NCI-H510A treated with DMSO at 0.1 percent for 48 hours (cell line): ENCODE measurements at places on chromosomes 2 and 18.

GRCh38 chr2:183088061-183088460, 9.5 kb downstream of the DUSP19 start:
- DNase-seq, result no peak

- no peak for DNase-seq
Measured at GRCh38 chr2:154771664-154772284, 73.3 kb downstream of the KCNJ3 start.

- DNase-seq, result no peak
Measured at GRCh38 chr2:221153226-221153625, 418.9 kb downstream of the EPHA4 start.

DNA sequence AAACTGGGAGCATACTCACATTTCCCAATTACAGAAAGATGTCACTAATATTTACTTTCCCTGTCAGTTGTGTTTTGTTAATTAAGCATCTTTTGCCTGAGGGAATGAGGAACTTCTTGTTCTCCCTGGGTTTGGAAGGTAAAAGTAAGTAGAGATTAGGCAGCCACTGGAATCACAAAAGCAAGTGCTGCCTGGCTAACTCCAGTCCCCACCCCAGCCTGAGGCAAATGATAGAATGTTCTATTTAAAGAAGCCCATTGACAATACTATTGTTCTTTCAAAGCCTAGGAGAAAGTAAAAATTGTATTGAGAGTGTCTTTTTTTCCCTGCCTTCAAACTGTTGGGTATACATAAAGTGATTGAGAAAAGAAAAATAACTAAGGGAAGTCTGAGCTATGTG, 93.8 kb downstream of the MBD2 start:
- DNase-seq, result no peak

- peak; percentile 78 for DNase-seq
Measured at GRCh38 chr2:203623661-203624060, 82.8 kb upstream of the CD28 start.

GRCh38 chr2:151560289-151560688, 150.6 kb downstream of the RIF1 start:
- DNase-seq, result no peak

DNA sequence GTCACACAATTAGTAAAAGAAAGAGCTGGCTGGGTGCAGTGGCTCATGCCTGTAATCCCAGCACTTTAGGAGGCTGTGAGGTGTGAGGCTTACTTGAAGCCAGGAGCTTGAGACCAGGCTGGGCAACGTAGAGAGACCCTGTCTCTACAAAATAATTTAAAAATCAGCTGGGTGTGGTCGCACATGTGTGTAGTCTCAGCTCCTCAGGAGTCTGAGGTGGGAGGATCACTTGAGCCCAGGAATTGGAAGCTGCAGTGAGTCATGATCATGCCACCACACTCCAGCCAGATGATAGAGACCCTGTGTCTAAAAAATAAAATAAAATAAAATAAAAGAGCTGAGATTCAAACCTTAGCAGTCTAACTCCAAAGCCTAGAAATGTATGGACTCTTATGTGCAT, 39.0 kb upstream of the NEDD4L start:
- no peak for DNase-seq

- DNase-seq, result peak; percentile 77
Measured at GRCh38 chr18:10121786-10122515, 208.1 kb downstream of the VAPA start.

DNA sequence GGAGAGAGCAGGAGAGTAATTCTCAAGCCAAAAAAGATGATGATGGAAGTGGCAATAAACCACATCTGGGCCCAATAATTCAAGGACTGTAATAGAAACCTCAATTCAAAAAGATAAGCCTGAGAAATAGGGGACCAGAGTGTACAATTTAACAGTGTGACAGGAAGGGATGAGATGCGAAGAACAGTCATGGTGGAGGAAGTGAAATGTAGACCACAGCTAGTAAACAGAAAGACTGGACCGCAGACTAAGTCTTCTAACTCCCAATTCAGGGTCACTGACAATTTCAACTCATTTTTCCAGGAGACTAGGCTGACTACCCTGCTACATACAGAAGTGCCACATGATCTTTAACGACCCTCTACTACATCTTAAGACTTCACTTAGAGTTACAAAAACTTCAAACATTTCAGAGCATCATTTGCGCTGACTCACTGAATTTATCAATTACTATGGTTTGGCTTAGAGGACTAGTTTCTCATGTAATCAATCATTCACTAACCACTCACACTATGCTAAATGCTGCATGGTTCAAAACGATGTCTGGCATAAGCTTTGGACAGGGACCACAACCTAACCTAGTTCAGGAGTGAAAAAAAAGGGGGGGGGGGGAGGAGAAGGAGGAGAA, 9.0 kb downstream of the CUL3 start:
- DNase-seq, result no peak

GRCh38 chr18:78934551-78935225, 44.9 kb upstream of the SALL3 start:
- no peak for DNase-seq

DNA sequence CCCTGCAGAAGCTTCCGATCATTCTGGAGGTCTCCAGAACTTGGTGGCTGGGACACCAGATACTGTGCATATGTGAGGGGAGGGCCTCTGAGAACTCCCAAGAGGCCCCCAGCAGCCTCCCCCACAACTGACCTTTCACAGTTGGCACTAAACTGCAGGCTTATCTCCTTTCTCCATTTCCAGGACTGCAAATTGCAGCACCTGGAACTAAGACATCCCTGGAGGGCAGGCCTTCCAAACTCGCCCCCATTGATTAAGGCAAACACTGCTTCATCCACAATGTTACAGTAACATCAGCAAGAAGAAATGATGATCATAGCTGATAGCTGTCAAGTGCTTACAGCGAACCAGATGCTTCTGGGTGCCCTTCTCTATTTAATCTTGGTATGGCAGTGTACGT, 67.9 kb downstream of the TGOLN2 start:
- no peak for DNase-seq

- DNase-seq, result peak; percentile 67
Measured at GRCh38 chr18:56645415-56646016, 5.6 kb upstream of the WDR7 start.

- DNase-seq, result no peak
Measured at GRCh38 chr2:177538323-177538722, 145.8 kb downstream of the AGPS start.

DNA sequence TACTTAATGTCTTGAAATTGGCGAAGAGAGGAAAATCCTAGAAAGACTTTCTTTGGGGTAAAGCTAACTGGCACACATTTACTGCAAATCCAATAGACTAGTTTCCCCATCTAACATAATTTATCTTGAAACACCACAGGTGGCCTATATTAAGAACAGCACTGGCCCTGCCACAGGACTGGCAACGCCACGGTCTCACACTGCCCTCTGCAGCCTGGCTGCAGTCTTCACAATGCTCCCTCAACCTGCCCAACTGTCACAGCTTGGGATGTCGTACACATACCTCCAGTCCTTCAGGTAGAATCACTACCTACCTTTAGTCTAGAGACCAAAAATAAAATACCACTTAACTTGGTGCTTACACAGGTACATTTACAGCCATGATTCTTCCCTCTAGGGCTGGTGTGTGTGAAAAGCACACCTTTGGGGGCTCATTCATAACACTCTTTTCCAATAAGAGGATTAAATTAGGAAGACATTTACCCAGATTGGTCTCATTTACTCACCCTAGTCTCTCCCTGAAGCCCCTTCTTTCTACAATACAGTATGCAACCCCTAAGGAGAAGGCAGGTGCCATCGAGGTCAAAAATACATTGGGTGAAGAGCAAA, 222.2 kb downstream of the C1D start:
- DNase-seq, result peak; percentile 80

- DNase-seq, result peak; percentile 21
Measured at GRCh38 chr2:163658556-163658955, 77.3 kb downstream of the FIGN start.

GRCh38 chr18:60372596-60372995, at the start of gene MC4R:
TSS of gene MC4R (minus strand) at chr18:60372775. CDS start at chr18:60372349, 426 bp downstream.
- DNase-seq, result peak; percentile 94

DNA sequence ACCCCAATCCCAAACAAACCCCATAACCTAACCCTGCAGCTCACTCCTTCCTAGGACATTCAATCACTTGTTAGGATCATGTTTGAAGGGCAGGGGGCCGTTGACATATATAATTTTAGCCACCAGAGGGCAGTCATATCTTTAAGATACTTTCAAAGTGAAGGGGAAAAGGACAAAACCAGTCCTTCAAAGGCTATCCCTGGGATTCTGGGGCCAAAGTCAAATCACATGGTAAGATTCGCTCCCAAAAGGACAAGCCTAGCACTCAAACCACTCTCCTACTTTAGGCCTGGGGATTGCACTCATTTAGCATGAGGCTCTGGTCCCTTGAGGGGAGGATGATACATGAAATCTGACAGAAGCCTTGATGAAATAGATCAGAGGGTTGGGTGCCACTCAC, 44.6 kb downstream of the HAUS1 start:
- peak; percentile 54 for DNase-seq

- no peak for DNase-seq
Measured at GRCh38 chr2:223467196-223467595, 135.0 kb downstream of the SCG2 start.

GRCh38 chr2:173934895-173935294, 30.3 kb downstream of the SP3 start:
- DNase-seq, result peak; percentile 80

- DNase-seq, result no peak
Measured at GRCh38 chr2:46276642-46277041, 20.6 kb upstream of the EPAS1 start.

DNA sequence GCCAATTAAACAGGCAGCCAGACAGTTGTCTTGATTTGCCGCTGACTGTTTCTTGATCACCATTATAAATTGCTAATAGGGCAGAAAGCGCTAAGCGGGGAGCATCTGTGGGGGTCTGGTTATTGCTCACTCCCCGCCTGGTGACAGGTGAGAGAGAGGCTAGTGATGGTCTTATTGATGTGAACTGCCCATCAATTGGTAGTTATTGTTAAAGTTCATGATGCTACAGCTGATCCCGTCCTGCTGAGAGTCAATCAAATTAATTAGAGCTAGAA, 148.5 kb downstream of the LNPK start:
- no peak for DNase-seq

GRCh38 chr2:46548103-46548486, 68.7 kb downstream of the TMEM247 start:
- no peak for DNase-seq

DNA sequence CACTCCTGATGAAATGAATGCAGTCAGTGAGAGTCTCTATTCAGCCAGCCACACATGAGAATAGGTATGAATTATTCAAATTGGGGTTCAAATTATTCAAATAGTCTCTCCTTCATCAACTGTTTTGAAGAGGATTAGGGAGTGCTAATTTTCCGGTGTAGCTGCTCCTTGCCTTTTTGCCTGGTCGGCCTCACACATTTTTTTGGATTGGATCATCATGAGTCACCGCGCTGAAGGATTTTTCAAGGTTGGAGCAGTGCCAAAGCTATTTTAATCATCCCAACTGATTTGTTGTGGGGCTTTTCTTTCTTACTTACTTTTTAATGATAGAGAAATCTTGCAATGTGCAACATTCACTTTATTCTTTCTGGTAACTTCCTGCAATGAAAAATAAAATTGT, 2.4 kb upstream of the DTNA start:
- peak; percentile 95 for DNase-seq

DNA sequence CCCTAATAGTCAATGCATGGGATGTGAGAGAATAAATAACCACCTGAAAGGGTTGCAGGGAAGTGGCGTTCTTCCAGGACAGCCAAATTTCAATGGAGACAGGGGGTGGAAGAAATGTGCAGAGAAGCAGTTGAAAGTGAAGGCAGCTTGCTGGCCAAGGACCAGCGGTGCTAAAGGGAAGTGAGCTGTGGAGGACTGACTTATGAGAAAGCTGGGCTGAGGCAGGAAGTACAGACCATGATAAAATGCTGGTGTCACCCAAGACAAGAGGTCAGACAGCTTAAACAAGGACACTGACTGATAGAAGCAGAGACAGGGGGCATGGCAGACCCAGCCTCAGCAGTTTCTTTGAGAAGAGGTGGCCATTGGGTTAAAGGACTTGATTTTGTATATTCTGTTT, 106.7 kb downstream of the DTNB start:
- no peak for DNase-seq

DNA sequence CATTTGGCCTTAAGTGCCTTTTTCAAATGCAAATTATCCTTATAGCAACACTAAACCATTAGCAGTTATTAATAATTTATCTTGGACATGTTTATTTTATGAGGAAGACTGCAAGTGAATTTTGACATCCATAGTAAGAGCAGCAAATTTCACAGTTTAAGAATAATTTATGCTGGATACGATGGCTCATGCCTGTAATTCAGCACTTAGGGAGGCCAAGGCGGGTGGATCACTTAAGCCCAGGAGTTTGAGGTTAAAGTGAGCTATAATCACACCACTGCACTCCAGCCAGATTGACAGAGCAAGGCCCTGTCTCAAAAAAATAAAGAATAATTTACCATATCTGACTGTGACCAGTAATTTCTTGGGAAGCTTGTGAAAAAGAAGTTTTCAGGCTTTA, 286.2 kb downstream of the TMX3 start:
- DNase-seq, result no peak

DNA sequence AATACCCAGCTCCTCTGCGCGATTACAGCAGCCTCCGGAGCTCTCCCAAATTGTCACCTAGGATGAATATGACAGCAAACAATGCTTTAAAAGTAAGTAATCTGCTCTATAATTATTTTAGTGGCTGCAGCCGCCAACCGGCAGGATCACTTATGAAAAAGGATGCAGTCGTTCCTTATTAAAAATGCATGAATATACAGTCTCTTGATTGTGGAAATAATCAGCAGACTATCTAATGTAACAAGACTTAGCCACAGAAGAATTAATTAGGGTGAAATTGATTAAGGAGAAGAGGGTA, 71.8 kb upstream of the STPG4 start:
- no peak for DNase-seq

GRCh38 chr2:85312404-85312803, 15.4 kb downstream of the TGOLN2 start:
- DNase-seq, result no peak

- DNase-seq, result no peak
Measured at GRCh38 chr2:26969077-26969844, 1.2 kb upstream of the MAPRE3 start.

GRCh38 chr2:36541891-36542595, 55.9 kb downstream of the FEZ2 start:
- no peak for DNase-seq
